Hypothalamus (tissue), 51 donors: ENCODE measurements at places on chromosomes 7 and 10.
A peak's percentile ranks its signal among the peaks of the same experiment; 100 is the strongest.

GRCh38 chr10:124138883-124139348 lies 45.5 kb upstream of the CHST15 start:
- DNase-seq: no peak

- DNase-seq: no peak
Observed at GRCh38 chr10:130340816-130341215, 204.6 kb downstream of the GLRX3 start.

DNA sequence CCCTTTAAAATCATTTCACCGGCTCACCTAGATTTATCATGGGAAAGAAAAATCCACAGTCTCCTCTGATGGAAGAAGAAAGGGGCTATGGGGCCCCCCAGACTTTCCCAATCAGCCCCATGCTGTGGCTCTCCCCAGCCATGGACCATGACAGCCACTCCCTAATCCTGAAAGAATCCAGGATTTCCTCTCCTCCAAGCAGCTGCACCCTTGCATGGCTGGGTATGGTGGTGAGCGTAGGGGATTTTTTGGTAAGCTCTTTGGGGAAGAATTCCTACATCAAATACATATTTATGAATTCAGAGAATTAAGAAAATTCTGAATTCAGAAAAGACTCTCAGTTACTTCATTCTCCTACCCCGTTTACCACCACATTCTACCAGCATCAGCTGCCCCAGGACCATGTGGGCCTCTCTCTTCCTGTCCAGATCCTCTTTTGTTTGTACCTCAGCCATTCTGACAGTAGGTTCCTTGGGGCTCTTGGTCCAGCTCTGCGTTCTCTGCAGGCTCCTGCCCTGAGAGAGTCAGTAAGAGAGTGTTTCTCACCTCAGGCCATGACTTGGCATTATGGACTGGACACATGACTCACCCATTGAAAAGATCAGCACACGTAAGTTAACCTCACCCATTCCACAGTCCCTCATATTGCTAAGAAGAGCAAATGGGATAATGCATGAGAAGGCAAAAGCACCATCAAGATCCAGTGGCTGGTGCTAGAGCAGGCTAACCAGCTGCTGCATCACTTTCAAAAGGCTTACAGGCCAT lies 337.8 kb downstream of the ELMO1 start:
- DNase-seq: no peak

- no peak for DNase-seq
Observed at GRCh38 chr7:99002827-99003212, 124.5 kb downstream of the TRRAP start.

DNA sequence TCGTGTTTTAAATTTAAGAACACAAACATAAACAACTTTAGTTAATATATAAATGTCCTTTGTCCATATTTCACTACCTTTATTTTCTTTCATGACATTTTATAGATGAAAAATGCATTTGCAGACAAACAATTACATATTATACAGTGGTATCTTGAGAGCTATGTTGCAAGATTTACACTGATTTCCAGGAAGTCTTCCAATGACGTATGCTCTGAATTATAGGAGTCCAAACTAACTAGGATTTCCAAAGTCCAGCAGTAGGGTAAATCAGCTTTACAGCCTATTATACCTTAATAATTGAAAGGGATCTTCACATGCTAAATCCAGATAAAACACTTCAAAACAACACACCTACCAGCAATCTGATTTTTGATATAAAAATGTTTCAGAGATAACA lies 69.4 kb downstream of the HYCC1 start:
- no peak for DNase-seq

DNA sequence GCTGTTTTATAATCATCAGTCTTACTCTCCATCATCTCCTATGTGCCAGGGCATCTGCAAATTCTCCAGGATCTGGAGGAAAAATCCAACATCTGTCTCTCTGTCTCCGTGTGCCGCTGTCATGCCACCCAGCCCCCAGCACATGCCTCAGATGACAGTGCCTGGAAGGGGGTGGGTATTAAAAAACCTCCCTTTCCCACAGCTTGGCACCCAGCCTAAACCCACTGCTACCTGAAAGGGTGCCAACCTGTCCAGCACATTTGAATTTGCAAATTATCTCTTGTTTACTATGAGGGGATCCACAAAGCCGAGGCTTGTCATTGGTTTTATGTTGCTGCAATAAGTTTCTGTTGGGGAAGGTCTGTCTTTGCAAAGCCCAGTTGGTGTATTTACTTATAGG lies 73.1 kb downstream of the EMX2 start:
- DNase-seq: no peak

GRCh38 chr10:93806903-93807302 lies 49.2 kb downstream of the LGI1 start:
- no peak for DNase-seq

GRCh38 chr10:122465401-122466040 lies 4.2 kb downstream of the HTRA1 start:
- DNase-seq: no peak

GRCh38 chr10:22630234-22631174 lies 83.9 kb downstream of the PIP4K2A start:
- DNase-seq: no peak

DNA sequence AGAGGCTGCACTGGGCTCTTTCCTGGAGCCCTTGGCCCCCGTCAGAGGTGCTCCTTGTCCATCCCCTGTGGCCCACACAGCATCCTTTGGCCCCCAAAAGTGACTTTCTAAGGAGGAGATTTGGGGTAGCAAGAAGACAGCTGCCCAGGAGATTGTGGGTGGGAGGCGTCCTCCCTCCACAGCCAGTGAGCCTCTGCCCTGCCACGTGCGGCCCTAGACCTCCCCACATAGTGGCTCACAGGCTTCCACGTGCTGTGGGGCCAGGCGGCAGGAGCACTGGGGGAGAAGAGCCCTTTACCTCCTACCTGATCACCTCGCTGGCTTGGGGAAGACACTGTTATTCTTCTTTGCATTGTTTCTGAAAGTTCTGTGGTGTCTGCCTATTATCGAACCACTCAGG lies 178.8 kb downstream of the TCERG1L start:
- DNase-seq: no peak

DNA sequence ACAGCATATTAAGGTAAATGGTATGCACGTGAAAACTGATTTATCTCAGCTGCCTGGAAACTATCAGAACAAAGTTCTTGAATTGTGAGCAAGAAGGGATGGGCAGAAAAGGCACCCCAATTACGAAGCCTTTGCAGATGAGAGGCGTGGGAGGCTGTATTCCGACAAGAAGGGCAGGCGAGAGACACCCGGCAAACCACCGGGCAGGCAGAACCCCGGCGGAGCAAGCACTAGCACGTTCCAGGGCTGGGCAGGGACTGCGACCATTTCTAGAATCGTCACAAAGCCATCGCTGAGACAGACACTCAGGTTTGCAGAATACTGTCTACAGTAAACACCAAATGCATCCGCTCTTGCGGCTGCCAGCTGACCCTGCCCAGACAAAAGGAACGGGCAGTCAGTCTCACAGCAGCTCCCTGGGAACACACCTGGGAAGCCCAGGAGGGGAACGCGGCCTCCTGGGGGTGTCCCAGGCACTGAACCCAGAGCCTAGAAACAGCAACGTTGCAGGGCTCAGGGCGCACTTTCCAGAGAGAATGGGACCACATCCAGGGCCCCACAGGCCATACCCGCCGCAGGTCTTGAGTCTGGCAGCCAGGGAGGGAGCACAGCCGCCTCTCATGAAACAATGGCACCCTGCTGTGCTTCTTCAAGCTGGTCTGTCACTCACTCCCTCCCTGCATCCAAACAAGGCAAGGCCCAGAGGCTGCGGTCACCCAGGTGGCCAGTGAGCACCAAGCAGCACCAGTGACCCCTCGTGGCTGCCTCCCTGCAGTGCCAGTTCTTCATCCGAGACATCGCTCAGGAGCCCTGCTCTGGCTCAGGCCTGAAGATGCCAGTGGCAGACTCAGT lies 261.9 kb downstream of the PTPRN2 start:
- DNase-seq: peak; percentile 61

GRCh38 chr7:85070967-85071628 lies 115.8 kb downstream of the SEMA3D start:
- DNase-seq: no peak

- DNase-seq: no peak
Observed at GRCh38 chr7:104272767-104273384, 55.5 kb upstream of the LHFPL3 start.

DNA sequence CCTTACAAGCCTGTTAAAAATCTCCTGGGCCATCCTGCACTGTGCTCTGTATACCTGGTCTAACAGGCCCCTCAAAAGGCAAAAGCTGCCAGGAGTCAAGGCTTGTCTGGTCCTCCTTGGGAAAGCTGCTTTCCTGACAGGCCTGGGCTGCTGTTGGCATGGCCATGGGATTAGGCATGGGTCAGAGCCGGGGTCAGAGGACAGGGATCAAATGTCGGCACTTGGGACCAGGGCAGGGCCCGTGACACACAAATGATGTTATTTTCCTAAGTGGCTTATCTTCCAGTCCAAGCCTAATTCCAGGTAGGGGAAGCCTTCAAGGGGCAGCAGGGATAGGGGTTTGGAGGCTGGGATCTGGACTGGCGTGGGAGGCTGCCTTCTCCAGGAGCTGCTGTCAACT lies 191.5 kb upstream of the GPR26 start:
- no peak for DNase-seq

GRCh38 chr7:94067506-94067905 lies 63.4 kb upstream of the BET1 start:
- no peak for DNase-seq

DNA sequence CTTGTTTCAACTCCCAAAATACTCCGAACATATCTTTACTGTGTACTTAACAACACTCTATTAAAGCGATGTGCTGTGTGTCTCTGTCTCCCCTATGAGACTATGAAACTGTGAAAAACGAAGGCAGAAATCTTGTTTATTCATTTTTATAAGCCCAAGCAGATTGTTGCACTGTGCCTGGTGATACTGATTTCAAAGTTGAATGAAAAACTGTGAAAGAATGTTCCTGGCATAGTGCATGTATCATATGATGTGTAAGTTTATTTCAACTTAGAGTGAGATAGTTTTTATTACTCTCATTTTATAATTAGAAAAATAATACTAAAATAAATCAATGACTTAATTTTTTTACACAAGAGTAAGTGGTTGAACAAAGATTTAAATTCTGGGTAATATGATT lies 471.9 kb upstream of the PCDH15 start:
- no peak for DNase-seq

DNA sequence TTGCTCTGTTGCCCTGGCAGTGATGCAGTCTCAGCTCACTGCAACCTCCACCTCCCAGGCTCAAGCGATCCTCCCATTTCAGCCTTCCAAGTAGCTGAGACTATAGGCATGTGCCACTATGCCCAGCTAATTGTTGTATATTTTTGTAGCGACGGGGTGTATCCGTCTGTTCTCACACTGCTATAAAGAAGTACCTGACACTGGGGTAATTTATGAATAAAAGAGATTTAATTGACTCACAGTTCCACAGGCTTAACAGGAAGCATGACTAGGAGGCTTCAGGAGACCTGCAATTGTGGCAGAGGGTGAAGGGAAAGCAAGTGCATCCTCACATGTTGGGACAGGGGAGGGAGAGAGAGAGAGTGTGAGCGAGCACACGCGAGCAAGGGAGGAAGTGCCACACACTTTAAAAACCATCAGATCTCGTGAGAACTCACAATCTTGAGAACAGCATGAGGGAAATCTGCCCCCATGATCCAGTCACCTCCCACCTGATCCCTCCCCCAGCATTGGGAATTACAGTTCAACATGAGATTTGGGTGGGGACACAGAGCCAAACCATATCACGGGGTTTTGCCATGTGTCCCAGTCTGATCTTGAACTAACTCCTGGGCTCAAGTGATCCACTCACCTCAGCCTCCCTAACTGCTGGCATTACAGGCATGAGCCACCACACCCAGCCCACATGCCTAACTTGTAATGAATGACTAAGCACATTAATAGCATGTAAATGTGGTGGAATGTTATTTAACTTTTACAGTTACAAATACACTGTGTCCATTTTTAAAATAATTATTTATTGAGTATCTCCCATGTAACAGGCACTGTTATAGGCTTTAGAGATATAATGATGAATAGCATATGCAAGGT lies 65.5 kb downstream of the RALA start:
- no peak for DNase-seq

DNA sequence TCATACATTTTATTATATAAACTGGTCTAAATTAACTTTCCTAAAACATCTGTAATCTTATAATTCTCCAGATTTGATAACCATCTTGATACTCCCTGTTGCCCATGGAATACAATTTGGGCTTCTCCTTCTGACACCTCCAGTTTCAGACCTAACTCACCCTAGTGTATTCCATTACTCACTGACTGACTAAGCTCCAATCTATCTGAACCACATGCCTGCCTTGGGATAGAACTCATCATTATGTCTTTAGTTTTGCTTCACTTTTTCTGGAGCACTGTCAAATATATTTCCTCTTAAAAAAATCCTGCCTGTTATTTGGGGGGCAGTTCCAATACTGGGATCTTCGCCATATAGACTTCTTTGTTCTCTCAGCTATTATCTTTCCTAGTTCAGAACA lies 4.9 kb upstream of the FOXP2 start:
- no peak for DNase-seq

- no peak for DNase-seq
Observed at GRCh38 chr10:46255801-46256747, 30.7 kb upstream of the ANTXRL start.

DNA sequence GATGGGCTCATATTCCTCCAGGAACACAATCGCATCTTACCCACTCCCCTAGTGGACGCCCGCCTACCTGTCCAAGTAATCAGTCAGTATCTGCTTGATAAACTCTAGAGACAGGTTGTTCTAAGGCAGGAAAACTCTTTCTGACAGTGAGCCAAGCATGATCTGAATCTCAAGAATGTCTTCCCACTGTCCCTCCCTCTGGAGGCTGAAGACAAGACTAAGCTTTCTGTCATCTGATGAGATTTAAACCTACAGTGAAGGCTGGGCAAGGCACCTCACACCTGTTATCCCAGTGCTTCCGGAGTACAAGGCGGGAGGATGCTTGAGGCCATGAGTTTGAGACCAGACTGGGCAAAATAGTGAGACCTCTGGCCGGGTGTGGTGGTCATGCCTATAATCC lies 586.6 kb downstream of the GALNT17 start:
- no peak for DNase-seq

DNA sequence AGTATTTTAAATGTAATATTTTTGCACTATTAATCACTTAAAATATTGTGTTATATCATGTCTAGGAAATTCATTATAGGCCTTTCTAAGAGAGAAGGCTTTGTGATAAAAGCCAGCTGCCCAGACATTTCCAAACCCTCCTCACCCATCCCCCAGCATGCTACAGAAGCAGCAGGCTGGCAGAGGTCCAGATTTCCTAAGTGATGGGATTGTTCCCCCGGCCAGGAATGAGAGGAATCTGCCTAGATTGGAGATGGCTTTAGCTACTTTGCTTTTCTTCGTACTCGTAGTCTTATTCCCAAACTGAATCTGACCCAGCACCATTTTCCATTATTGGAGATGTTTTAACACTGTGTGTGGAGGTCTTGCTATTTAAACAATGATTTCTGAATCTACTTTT lies 29.4 kb downstream of the CDK14 start:
- no peak for DNase-seq

GRCh38 chr10:44618910-44619309 lies 234.0 kb upstream of the CXCL12 start:
- no peak for DNase-seq

- no peak for DNase-seq
Observed at GRCh38 chr10:28624351-28624750, 53.0 kb upstream of the BAMBI start.

- no peak for DNase-seq
Observed at GRCh38 chr7:48183370-48183743, 12.1 kb downstream of the ABCA13 start.

- DNase-seq: no peak
Observed at GRCh38 chr7:69773535-69774225, 175.4 kb downstream of the AUTS2 start.
